ENCODE measurements at places on chromosomes 7 and 10.

GRCh38 chr7:92557808-92558362, 29.3 kb downstream of the RBM48 start:
- DNase-seq, result no peak

GRCh38 chr10:66929375-66929774, 3.5 kb downstream of the LRRTM3 start:
- DNase-seq, result no peak

DNA sequence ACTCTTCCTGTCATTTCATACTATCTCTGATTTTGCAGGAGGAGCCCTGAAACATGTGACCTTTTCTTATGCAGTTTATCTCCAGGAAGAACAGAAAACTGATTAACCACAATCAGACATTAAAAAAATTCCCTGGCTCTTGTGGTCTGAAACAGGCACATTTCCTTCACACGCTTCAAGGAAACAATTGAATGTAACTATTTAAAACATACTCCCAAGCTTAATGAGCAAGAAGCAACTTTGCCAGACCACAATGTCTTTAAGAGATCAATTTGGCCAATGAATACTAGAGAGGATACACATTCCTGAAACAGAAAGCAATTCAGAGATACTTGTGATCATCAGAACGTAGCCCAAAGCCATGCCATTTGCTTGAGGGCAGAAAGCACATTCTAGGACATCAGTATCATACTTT, 65.8 kb downstream of the PIP4K2A start:
- no peak for DNase-seq

DNA sequence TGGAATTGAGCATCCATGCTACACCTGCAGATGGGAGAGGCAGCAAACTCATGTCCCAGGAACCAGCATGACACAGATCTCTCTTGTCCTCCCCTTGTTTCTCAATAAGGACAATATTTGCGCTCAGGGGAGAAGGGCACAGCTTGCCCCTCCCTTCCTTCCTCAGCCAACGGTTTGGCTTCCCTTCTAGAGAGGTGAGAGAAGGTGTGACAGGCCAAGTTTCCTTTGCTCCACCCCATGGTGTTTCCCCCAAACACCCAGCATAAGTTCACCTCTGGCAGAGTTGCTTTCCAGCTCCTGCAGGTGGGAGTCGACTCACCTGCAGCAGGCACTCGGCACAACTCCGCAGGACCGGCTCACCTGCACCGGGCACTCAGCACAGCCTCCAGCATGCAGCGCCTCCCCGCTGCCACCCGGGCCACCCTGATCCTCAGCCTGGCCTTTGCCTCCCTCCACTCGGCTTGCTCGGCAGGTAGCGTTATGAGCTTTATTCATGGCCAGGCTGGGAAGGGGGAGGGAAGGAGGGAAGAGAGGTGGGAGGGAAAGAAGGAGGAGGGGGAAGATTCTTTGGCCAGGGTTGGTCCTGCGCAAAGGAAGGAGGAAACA, at the start of the genes ATP6V0A4 and TMEM213:
Gene ATP6V0A4, minus strand, starts transcription at position 482 of the 606 bp plus-strand sequence. CDS start 26,949 bp downstream, outside the sequence.
Gene TMEM213, plus strand, starts transcription at position 280 of the 606 bp plus-strand sequence. Its CDS starts 111 bp downstream, at position 391.
- DNase-seq, result no peak

- DNase-seq, result no peak
These were observed 125.3 kb downstream of the NEURL1 start for GRCh38 chr10:103618575-103619423.

DNA sequence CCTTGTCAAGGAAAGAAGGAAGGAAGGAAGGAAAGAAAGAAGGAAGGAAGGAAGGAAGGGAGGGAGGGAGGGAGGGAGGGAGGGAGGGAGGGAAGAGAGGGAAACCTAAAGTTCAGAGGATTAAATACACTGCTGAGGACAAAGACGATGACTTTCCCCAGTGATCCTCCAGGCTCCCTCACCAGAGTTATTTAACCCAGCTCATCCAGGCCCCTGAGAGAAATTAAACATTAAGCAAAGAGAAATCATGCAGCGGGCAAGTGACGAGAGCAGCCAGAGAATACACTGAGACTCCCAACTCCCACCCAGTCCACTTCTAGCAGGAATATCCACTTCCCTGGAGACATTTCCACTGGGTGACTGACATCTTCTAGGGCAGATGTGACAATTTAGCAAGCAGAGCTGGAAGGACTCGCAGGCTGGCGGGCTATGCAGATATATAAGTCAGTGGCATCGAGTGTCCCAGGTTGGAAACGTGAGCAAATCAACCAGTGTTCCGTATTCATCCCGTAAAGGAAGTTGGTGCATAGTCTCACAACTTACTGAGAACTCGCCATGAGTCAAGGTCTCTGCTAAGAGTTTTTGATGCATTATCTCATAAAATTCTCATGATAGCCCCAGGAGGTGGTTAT, 48.7 kb downstream of the CALML3 start:
- no peak for DNase-seq

DNA sequence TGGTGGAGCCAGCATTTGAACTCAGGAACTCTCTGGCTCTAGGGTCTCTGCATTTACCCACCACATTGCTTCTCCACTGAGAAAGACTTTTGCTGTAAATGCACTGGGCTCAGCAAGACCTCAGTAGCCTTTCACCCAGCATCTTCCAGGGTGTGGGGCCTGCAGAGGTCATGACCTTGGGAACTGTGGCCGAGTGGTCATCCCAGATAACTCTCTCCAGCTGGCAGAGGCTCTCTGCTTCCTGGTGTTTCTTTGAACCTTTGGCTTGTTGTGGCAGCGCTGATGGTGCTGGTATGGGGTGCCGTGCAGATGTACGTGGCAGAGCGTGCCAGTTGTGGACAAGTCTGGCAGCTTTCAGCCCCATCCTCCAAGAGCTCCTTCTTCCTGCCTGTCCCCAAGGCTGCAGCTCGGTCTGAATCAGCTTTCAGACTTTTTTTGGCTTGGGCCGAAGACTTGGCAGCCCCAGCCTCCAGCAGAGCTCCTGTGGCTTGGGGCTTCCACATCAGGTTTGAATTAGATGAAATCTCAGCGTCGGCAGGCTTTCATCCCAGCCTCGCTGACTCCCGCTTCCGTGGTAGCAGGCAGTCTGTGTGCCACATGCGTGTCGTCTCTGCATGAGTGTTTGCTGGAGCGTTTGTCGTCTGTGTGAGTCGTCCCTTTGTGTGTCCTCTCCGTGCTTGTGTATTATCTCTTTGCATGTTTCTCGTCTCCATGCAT, 21.5 kb downstream of the ADAMTS14 start:
- DNase-seq, result no peak

DNA sequence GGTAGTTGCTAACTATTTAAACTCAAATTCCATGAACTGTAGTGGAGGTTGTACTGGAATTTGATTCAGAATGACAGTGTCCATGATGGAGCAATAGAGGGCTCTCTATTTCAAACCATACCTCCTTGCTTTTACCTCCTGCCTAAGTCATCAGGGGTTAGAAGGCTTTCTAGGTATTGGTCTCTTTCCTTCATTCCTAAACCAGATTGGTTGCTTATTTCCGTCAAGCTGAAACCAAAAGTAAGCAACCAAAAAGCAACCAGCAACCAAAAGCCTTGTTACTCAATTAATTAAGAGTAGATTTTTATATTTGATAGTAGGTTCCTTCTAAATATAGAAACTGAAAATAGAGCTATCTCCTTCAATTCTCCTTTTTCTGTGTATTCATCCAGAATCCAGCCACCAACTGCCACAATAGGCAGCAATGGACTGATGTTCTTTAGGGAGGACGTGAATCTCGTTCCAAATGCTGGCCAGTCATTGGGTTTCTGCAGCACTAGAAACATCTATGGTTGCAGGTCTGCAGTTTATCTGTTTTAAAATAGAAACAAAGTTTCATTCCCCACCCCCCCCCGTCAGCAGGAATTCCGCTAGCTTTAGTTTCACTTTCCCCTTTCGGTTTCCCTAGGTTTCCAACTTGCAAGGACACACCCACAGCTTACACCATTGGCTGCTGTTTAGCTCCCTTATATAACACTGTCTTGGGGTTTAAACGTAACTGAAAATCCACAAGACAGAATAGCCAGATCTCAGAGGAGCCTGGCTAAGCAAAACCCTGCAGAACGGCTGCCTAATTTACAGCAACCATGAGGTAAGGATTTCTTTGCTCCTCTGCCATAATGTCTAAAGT, at the start of gene IFIT1:
Gene IFIT1, plus strand, starts transcription at position 717 of the 850 bp plus-strand sequence. Its CDS starts 90 bp downstream, at position 807.
- peak; percentile 86 for DNase-seq

DNA sequence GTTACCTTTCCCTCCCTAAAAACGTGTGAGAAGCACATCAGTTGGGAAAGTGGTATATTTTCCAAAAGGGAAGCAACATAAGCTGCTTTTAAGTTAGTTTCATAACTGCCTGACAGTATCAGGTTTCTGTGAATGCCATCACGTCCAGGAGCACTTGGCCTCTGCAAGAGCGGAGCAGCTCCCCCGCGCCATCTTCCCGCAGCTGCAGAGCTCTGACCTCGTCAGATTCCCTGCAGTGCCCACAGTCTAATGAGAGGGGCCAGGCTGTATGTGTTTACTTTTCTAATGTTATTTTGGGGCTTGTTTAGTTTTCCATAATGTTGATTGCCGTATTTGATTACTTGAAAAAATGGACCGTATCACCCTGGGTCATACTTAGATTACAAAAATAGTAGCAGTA, 74.2 kb downstream of the MGMT start:
- DNase-seq, result no peak

- DNase-seq, result no peak
These were observed 273.5 kb upstream of the DGKB start for GRCh38 chr7:15176089-15176488.

GRCh38 chr7:107080099-107080505, 35.6 kb downstream of the PRKAR2B start:
- DNase-seq, result no peak

- DNase-seq, result no peak
These were observed 22.7 kb upstream of the TCTN3 start for GRCh38 chr10:95716466-95716865.
